ENCODE measurements at places on chromosomes 2 and 18. TPM values are rescaled to one million over a fixed set of nuclear protein-coding genes. Genes with fewer than 3 reads are reported as not detected.
A peak's percentile ranks its signal among the peaks of the same experiment; 100 is the strongest.

- no peak for DNase-seq
Observed at GRCh38 chr2:141439524-141439923, 691.3 kb downstream of the LRP1B start.

DNA sequence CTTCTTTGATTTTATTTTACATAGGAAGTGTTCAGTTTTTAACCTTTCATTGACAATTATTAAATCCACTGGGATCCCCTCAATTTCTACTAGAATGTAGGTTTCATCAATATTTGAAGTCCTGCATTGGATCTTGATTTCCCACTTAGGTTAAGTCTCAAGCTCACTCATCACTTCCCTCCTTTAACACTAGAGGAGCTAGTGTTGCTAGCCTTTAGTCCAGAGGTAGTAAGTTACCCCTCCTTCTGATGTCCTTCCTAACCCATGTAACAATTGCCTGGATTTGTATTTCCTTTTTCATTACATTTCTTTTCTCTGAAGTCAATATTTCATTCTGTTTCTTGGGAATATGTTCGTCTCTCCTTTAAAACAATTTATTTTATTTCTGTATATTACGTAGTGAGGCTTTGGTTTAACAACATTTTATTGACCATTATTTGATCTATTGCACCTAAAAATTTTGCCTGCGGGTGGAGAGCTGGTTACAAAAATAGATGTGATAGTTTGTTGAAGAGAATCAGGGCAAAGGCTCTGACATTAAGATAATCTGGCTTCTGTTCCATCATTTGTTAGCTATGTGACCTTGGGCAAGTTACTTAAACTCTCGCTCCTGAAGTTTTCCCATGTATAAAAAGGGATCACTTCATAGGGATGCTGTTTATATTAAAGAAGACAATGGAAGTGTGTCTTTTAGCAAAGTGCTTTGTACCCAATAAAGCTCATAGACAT, 833.0 kb downstream of the SLC4A3 start:
- DNase-seq: no peak

DNA sequence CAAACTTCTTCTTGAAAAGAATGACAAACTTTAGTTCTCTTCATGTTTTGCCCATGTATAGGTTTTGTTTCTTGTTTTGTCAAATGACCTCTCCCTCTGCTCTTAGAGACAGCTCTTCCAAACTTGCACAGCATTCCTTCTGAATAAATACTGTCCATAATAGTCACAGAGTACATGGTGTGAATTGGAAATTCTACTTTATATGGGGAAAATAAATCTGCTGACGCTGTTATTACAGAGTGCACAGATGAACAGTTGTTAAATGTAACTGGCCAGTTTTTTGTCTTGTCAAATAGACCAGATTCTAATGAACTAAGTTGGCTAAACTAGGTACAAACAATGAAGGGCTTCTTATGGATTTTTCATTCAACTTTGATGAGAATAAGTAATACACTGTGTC, 115.8 kb upstream of the DTNA start:
- no peak for DNase-seq

The SERPINB11 gene
- not detected for total RNA-seq

- no peak for DNase-seq
Observed at GRCh38 chr2:63984606-63985359, 34.4 kb downstream of the VPS54 start.

DNA sequence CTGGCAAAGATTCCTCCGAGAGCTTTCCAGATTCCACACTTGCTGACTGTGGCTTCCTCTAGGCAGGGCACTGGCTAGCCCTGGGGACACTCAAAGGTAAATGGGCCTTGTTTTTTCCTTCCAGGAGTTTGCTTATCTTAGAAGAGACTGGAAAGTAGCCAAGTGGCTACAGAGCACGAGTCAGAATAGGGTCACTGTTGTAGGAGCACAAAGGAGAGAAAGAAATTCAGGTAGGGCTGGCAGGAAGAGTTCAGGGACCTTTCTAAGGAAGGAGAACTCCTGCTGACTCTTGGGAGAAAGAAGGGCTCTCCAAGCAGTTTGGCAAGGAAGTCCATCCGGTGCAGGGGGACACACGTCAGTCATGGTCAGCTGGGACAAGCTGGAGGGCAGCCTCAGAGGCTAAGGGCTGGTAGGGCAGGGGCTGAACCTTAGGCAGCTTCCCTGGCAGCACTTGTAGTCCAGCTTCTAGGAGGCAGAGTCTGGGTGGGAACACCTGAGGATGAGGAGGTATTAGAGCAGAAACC, 39.5 kb downstream of the NIFK start:
- DNase-seq: no peak

GRCh38 chr2:65161551-65162100, 31.7 kb upstream of the RAB1A start:
- DNase-seq: no peak

DNA sequence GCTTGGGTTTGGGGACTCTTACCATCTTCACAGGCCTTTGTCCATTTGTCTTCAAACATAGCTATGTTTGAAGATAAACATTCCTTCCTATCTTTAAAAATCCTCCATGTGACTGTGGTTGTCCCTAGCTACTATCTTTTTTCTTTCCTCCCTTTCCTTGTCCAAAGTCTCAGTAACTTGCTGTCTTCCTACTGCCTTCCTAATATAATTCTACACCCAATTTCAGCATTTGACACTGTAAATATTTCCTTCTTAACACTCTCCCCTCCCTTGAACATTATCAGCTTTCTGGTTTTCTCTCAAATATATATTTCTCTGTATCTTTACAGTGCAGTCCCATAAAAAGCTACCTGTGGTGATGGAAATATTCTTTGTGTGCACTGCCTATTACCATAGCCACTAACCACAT, 5.3 kb upstream of the SP3 start:
- DNase-seq: no peak

GRCh38 chr18:23872701-23873550, 141.6 kb upstream of the TTC39C start:
- peak; percentile 79 for DNase-seq

- no peak for DNase-seq
Observed at GRCh38 chr2:172013396-172013795, 13.6 kb downstream of the METAP1D start.

DNA sequence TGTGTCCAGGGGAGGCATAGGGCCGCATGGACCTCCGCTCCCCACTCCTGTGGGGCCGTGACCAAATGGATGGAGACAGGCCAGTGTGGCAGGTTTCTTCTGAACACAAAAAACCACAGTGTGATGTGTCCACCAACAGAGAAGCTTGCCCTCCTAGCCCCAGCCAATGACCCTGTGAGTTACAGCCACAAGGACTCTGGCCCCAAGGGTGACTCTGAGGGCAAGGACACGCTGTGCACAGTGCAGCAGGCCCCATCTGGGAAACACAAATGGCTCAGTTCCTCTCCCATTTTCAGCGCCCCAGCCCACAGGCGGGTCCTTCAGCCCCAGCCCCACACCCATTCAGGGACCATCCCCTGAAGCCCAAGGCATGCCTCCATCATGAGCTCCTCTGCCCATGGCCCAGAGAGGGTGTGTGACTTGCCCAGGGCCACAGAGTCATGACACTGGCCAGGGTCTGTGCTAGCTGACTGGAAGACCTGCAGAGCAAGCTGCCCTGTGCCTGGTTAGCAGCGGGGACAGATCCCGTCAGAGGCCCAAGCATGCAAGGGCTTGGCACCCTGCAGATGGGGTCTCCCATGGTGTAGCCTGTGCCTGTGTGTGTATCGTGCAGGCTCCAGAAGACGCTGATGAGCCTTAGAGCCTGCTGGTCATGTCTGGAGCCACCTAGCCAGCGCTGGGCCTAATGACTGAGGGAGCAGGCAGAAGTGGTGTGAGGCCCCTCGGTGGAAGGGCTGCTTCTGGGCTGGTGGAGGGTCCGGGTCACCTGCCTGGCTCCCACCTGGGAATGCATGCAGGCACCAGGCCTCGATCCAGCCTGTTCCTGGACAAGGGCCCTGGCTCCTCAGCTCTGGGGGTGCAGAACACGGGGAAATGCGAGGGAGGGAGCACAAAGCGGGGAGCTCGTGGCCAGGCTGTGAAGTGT, 47.7 kb downstream of the HS6ST1 start:
- no peak for DNase-seq

DNA sequence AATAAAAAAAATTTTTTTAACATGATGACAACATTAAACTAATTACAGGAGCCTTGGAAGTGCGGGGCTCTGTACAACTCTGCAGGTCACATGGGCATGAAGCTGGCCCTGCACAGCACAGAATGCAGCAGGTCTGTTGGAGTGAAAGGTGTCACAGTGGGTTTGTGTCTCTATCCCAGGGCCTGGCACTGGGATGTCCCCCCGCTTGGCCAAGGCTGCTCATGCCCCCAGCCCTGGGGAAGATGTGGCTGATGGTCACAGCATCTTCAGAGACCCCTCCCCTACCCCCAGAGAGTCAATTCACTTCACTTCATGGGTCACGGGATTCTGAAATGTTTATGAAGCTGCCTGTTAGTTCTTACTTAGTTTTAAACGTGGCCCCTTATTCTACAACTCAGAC, 95.9 kb upstream of the TAF1B start:
- no peak for DNase-seq

- peak; percentile 63 for DNase-seq
Observed at GRCh38 chr2:38155-38554, 8.2 kb downstream of the FAM110C start.

The RBM44 gene
- total RNA-seq: 1.5 TPM

DNA sequence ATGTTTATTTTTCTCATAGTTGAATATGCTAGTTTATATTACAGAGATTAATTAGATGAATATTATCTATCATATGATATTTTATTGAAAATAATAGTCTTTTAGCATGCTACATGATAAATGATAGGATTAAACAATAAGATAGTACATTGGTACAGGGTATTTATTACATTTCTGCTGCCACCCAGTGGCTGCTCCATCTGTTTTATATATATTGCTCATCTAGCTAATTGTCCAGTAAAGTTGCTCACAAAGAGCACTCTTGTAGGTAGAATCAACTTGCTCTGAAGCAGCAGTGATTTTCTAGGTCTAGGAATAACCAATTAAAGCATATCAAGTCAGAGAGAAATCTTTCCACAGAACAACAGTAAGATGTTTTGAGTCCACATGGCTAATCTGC, 183.3 kb downstream of the ASXL3 start:
- no peak for DNase-seq

DNA sequence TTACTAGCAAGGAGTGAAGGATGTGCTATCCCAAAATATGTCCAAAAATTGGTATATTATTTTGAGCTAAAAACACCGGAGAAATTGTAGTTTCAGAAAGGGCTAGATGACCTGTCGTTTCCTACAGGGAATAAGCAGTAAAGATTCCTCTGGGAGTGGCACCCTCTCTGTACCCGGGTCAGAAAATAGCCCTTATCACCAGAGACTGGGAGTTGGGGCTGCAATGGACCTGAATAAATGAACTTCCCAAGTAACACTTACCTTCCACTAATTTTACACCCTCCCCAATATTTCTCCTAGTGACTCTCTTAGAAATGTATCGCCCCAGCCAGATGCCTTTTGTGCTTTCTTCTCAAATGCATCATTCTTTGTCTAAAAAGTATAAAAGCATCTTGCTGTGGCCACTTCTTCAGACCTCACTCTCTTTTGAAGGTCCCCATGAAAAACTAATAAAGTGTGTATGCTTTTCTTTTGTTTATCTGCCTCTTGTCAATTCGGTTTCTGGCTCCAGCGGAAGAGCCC, 734 bp upstream of the RMC1 start:
- no peak for DNase-seq

- no peak for DNase-seq
Observed at GRCh38 chr2:208142240-208142924, 3.6 kb downstream of the CRYGB start.

The PLCD4 gene
- 3.9 TPM for total RNA-seq

DNA sequence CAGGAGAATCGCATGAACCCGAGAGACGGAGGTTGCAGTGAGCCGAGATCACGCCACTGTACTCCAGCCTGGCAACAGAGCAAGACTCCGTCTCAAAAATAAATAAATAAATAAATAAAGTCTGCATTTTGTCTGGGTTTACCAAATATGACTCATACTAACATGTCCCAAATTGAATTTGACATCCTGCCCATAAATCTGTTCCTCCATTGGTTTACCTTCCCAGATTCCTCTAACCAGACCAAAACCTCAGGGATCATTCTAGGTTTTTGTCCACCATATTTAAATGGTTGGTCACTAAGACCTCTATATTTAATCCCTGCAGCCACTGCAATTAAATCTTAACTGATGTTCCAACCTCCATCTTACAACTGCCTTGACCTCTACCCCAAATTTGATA, 150.9 kb downstream of the ATAD2B start:
- no peak for DNase-seq

- DNase-seq: no peak
Observed at GRCh38 chr2:43188561-43189386, 37.6 kb downstream of the ZFP36L2 start.
